BJ (cell line): ENCODE measurements at places on chromosomes 13 and 19.
A peak's percentile ranks its signal among the peaks of the same experiment; 100 is the strongest.

DNA sequence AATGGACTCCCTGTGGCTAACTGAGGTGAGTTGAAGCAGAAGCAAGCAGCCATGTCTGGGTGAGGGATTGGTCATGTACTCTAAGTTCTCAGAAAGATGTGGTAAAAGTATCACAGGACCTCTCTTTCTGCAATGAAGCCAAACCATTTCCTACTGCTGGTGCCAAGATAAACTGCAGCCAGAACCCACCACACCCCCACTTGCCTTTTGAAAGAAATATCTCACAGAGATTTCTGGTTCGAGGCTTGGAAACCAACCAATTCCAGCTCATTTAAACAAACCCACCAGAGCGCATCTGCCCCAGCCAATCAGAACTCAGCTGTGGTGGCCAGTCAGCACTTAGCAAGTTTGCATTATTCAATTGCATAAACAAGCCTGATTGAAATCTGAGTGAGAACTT is 204.5 kb upstream of the ATXN8OS start:
- no peak for DNase-seq

GRCh38 chr19:29404951-29405727 is 120.7 kb upstream of the VSTM2B start:
- no peak for DNase-seq

DNA sequence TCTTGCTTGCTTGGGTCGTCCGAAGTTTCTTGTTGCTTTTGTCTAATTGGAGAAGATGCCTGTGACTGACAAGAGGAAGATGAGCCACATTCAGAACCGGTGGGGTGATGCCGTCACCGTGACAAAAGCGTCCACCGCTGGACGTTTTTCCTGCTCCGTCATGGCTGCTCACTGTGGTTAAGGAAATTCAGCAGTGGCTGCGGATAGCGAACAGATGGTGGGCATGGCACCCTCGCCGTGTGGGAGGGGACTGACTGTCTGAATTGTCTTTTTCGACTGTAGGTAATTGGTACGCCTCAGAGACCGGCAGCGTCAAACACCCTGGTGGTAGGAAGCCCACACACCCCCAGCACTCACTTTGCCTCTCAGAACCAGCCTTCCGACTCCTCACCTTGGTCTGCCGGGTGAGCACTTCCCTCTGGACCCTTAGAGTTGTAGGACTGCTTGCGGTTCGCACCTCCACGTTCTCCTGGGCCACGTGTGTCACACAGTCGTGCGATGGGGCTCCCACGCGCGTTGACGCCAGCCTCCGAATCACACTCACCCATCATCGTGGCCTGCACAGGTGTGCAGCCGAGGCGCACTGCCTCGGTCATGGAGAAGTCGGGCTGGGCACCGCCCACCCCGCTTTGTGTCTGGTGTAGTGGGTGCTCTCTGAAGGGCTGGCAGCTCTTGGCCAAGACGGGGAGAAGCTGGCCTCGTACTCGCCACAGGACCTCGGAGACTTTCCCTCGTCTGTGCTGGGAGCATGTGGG is 26.5 kb downstream of the ATP4B start:
- DNase-seq, result no peak

DNA sequence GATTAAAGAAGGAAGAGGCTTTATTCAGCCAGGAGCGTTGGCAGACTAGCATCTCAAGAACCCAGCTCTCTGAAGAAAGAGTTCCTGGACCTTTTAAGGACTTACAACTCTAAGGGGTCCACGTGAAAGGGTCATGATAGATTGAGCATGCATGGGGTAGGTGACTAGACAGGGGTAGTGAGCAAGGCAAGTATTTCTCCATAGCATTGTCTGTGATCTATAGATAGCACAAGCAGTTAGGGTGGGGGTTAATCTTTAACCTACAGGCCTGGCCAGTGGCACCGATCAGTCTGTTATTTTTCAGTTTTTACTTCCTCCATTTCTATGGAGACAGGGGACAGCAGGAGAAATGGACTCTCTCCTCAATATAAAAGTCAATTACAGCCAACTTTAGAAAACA is 983.7 kb downstream of the SLITRK1 start:
- no peak for DNase-seq

- DNase-seq, result no peak
Measured at GRCh38 chr13:44752164-44752563, 176.0 kb upstream of the TSC22D1 start.

DNA sequence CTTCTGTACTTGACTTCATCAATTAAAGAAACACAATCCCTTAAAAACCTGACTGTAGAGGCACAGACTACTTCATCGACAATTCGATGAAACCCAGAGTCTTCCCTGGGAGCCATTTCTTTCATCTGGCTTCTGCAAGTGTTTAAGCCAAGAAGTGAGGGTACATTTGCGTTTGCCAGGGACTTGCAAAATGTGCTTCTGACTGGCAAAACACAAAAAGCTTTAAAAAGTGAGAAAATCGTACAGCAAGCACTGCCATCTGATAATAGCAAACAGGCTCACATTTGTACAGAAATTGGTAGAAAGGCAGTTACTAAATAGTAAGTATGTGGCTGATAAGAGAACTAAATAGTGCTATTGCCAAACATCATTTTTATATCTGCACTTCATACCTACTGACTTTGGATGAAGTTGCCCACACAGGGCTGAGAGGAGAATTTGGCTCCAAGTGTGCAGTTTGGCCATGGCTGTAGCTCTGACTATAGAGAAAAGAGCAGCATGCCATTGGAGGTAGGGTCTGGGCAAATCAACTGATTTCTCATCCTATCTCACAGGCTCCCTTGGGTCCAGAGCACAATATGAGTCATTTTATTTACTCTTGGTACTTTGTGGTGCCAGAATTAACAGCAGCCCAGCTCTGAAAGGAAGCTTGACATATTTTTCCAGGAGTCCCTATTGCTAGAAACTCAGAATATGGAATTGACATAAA is 358.1 kb downstream of the OXGR1 start:
- no peak for DNase-seq

- DNase-seq, result peak; percentile 66
Measured at GRCh38 chr13:30872685-30873461, 33.2 kb upstream of the MEDAG start.

DNA sequence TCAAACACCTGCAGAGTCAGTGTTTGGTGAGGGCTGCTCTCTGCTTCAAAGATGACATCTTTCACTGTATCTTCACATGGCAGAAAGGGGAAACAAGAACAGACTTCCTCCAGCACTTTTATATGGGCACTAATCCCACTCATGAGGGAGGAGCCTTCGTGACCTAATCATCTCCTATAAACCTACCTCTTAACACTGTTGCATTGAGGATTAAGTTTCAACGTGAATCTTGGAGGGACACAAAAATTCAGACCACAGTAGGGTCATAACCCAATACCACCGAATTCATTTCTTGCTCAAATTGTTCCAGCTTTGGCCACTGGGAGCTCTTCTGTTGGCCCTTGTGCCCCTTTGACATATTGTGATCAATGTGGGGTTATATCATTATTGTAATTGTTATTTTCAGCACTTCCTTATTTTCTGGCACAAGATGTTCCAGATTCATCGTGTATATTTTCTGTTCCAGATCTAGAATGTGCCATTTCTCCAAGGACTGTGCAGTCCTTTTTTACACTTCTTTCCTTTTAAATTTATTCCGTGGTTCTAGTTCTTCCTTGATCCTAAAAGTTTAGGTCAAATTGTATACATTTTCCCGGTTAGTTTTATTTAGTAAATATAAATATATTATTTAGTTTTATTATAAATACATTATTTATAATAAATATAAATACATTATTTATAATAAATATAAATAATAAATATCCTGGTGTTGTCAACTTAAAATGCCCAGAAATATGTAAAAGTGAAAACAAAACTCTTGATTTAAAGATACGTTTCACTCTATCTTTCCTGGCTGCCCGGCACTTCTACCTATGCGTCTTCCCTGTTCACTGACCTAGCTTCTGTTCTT is 35.5 kb upstream of the IGFL4 start:
- no peak for DNase-seq

DNA sequence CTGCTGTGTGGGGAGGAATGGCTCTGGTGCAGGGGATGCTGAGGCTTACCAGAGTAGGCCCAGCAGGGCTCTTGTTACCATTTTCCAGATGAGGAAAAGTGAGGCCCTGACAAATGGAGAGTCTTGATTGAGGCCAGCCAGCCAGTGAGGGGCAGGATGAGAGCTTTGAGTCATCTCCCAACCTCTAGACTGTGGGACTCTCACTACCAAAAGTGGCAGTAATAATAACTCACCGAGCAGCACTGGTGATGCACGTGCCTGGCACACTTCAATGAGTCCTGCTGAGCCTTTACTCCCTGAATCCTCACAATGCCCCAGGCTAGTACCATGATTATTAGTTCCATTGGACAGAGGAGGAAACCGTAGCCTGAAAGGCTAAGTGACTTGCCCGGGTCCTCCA is 7.8 kb downstream of the CIC start:
- DNase-seq, result no peak

- peak; percentile 10 for DNase-seq
Measured at GRCh38 chr13:33787051-33787591, 30.8 kb upstream of the RFC3 start.

- no peak for DNase-seq
Measured at GRCh38 chr19:35249848-35250711, 1.3 kb downstream of the LSR start.

GRCh38 chr13:59356607-59357006 is 807.1 kb downstream of the DIAPH3 start:
- DNase-seq, result no peak

DNA sequence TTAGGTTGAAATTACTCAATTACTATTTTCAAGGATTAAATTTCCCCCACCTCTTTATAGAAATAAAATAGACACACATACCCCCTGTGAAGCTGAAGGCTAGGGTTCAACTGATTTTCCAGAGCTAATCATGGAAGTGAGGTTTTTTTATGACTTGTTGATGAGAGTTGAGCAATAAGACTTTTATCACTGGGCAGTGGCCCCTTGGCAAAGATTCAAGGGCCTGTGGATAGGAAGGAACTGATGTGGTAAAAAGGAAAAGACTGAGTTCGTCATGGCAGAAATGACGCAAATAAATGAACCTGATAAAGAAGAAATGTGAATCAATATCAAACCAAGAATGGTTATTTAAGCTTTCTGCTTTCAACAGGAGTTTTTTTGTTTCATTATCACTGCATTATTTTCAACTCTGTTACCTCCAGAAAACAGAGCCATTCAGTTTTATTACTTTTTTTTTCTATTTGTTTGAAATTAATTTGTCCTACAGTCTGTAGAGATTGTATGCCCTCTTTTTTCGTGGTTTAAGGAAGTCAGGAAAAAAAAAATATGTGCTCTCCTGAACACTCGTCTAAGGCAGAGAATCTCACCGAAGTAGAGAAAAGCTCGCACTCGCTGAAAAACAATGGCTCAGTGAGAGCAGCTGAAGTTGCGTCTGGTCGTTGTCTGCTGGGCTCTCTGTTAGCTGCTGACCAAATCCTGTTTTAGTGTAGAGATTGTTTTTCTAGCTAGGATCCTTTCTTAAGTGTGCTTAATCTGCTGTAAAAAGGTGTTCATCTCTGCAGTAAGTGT is 38.9 kb downstream of the STOML3 start:
- no peak for DNase-seq

DNA sequence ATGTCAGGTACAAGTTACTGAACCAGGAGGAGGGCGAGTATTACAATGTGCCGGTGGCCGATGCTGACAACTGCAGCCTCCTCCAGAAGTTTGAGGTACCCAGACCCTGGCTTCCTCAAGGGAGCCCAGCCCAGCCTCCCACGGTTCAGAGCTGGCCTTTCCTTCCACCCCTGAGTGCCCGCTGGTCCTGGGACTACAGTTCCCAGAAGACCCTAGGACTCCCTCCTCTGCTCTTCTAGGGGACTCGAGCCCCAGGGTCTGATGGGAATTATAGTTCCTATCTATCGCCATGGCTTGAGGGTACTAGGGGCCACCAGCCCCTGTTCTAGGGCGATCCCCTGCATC is 11.0 kb downstream of the PRKCG start:
- DNase-seq, result no peak

GRCh38 chr13:44274771-44275205 is 98.8 kb upstream of the SERP2 start:
- DNase-seq, result no peak

DNA sequence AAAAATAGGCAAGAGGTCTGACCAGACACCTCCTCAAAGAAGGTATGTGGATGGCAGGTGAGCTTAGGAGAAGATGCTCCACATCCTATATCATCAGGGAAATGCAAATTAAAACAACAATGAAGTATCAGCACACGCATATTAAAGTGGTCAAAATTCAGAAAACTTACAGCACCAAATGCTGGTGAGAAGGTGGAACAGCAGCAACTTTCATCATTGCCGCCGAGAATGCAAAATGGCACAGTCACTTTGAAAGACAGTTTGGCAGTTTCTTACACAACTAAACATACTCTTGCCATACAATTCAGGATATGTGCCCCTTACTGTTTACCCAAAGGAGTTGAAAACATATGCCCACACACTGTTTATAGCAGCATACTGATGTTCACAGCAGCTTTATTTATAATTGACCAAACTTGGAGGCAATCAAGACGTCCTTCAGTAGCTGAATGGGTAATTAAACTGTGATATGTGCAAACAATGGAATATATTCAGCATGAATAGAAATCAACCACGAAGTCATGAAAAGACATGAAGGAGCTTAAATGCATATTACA is 22.5 kb downstream of the OR10H4 start:
- no peak for DNase-seq

DNA sequence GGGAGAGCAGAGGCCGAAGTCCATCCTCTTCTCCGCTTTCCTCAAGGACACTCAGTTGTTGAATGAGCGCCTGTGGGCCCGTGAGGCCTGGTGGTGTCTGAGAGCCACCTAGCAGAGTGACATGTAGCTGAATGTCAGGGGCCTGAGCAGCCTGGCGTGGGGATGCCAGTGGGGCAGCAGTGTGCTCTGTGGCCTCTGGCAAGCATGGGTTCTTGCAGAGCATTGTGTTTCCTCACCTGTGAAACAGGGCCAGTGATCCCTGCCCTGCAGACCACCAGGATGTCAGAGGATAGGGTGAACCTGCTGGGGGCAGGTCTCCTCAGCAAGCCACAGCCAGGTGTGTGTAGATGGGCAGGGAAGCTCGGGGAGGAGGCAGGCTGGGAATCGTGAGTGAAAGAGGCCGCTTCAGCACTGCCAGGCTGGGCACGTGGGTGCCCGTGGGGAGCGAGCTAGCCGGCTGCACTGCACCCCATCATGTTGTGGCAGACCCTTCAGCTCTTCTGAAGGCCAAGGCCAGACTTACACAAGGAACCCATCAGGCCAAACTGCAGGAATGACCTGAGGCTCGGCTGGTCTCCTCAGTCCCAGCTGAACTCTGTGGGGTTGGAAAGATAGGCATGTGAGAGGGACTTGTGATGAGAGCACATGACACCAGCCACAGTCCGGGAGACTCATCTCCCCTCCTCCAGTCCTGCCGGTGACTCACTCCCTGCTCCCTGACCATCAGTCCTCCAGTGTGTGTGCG is 5.0 kb downstream of the PPP1R37 start:
- DNase-seq, result peak; percentile 78

DNA sequence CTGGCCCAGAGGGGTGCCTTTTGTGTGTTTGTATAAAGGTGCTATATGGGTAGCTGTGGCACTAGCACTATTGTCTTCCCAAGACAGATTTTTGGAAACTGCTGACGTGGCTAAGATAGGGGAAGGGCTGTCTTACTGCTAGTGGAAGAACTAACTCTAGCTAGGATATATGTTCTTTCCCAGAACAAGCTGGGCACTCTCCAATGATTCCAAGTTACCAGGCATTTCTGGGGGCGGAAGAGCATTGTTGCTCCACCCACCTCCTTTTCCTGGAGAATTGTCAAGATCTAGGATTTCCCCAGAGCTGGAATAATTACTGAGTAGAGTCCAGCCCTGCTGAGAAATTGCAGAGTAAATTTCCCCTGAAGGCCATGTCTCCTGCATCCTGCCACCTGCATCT is 408.3 kb downstream of the KLF5 start:
- DNase-seq, result no peak
